ENCODE measurements at places on chromosomes 7 and 10.

DNA sequence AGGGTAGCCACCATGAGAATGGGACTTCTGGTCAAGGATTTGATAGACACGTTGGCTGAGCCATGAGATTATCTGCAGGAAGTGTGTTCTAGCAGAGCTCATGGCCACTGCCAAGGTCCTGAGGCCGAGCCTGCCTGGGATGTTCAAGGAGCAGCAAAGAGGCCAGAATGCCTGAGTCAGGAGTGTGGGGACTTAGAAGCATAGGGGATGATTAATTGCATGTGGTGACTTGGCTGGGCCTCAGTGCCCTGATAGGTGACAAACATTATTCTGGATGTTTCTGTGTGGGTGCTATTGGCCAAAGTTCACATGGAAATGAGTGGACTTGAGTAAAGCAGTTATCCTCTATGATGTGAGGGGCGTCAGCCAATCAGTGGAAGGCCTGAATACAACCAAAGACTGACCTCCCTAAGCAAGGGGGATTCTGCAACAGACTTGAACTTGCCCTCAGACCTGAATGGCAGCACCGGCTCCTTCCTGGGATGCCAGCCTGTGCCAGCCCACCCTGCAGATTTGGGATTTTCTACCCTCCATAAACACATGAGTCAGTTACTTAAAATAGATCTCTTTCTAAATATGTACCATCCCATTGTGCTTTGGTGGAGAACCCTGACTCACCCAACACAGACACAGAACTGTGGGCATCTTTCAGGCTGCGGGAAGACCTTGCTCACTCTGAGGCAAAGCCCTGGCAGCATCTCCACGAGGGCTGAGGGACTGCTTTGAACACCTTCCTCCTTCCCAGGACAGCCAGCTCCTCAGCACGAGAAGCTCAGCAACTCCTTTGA, 363.9 kb upstream of the MGMT start:
- DNase-seq = no peak

GRCh38 chr7:157543791-157544190, 207.0 kb downstream of the DNAJB6 start:
- DNase-seq = no peak

DNA sequence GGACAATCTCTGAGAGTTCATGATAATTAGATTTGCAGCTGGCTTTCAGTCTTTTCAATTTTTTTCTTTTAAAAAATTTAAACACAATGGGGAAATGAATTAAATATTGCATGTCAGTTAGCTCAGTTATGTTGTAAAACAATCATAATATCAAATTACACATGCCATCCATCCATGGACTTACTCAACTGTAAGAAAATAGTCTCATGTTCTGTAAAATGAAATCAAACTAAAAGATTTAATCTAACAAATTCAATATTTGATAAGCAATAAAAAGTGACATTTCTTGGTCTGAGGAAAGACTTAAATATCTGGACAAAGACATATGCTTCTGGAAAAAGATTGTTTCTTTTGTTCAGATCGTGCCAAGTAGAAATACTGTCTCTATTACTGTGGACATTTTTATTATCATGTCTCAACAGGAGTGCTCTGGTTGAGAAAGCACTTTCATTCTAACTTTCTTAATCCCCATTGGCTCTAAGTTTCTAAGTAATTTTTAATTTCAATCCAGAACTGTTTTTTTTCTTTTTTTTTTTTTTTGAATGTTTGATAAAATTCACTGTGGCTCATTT, 179.2 kb upstream of the FAM3C start:
- DNase-seq = no peak

DNA sequence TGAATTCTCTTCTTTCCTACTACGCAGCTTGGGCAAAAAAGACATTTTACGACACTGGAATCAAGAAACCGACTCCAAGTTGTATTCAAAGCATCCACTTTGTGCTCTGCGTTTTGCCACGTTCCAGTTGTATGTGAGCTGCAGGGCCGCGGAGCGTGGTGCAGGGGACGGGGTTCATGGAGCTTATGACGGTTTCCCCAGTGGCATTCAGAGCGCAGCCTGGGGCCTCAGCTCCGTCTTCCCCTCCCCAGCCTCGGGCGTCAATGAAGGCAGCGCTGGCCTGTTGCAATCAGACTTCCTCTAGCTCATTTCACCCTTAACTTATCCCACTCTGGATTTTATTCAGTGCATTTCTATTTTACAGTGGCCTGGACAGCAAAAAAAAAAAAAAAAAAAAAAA, 403.4 kb upstream of the KLF6 start:
- DNase-seq = no peak

GRCh38 chr10:114485696-114486400, 81.5 kb upstream of the AFAP1L2 start:
- no peak for DNase-seq

DNA sequence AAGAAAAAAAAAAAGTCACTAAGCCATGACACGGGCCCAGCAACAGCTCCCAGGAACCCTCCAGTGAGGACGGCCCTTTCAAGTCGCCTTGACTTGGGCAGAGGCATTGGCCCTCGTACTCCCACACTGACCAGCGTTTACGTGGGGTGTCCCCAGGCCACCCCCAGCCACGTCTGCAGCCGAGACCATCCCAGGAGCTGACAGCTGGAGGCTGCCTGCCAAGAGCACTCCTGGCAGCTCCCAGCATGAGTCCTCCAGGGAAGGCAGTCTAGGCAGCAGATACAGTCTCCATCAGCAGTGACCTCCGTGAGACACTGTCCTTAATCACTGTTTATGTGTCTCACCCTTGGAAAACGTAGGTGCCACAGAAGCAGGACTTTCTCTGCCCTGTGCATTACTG, 86.5 kb downstream of the PROSER2 start:
- no peak for DNase-seq
